ENCODE measurements at places on chromosomes 6 and 20.
A peak's percentile ranks its signal among the peaks of the same experiment; 100 is the strongest.

- peak; percentile 69 for DNase-seq
These were observed 63.2 kb downstream of the PKIB start for GRCh38 chr6:122673343-122673961.

DNA sequence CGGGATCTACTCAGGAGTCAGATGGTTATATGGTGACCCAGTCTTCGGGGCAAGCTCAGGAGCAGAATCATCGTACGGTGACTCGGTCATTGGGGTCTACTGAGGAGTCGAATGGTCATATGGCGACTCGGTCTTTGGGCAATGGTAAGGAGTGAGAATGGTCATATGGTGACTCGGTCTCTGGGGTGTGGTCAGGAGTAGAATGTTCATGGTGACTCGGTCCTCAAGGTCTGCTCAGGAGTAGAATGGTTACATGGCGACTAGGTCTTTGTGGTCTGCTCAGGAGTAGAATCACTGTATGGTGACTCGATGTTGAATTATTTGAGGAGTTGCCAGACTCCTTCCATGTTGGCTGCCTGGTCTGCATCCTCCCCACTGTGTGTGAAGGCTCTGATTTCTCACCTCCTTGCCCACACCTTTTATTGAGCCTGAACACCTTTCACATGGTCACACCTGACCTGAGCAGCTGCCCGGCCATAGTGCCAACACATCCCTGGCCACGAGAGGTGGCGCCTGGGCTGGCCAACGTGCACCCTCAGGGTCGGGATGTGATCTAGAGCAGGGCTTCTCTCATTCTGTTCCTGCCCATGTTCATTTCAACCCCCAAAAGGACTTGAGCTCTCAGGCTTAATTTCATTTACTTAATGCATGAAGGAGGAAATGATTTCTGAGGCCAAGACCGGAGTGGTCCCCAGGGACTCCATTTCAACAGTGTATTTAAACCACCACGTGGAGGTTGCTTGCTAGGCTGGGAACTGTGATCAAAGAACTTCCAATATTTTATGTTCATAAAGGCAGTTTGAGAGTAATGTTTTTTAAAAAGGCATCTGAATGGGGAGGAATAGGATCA lies 119.5 kb downstream of the PHACTR3 start:
- no peak for DNase-seq

DNA sequence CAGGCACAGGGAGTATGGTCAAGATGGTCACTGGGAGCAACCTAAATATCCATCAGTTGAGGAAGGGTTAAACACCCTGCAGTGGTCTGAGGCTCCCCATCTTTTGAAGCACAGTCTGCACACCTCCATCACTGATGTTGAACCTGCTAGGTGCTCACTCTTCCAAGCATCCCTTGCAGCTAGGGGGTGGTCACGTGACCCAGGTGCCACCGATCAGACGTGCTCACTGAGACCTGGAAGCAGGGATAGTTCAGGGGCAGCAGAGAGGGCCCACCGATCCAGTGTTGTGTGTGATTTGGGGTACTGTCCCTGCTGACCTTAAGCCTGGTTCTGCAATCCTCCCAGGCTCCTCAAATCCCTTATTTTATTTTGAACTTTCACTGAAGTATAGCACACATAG lies 134.6 kb downstream of the CEBPB start:
- no peak for DNase-seq

DNA sequence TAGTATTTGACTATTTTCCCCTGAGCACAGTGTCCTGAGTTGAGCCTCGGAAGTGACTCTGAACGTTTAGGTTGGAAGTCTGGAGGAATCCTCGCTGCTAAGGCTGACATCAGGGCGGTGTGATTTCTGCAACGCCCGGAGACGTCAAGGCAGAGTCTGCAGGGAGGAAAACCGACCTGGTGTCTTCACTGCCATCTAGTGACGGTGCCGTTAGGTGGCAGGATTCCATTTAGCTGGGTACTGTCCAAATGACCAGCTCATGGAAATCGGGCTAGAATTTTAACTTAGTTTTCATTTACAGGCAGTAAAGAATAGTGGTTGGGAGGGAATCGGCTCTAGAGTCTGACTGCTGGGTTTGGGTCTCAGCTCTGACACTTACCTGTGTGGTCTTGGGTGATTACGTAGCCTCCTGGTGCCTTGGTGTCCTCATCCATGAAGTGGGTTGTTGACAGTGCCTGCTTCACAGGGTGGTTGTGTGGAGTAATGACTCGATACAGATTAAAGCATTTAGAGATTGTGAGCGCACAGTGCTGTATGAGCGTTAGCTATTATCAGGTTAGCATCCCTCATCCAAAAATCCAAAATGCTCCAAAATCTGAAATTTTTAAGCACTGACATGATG lies 35.0 kb downstream of the FOXF2 start:
- peak; percentile 43 for DNase-seq

DNA sequence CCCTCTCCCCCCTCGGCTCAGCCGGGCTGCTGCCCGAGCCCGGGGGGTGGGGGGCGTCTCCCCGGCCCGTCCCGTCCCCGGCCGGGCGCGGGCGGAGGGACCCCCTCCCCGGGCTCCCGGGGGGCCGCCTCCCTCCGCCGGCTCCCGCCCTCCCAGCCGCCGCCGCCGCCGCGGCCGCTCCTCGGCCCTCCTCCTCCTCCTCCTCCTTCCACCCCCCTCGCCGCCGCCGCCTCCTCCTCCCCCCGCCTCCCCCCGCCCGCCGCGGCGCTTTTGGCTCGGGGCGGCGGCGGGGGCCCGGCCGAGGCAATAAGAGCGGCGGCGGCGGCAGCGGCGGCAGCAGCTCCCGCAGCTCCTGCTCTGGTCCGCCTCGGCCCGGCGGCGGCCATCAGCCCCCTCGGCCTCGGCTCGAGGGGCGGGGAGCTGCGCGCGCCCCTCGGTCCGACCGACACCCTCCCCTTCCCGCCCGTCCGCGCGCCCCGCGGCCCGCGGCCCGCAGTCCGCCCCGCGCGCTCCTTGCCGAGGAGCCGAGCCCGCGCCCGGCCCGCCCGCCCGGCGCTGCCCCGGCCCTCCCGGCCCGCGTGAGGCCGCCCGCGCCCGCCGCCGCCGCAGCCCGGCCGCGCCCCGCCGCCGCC lies 38.7 kb downstream of the GNAS start:
- DNase-seq = peak; percentile 69

Data from fibroblast of lung (primary cell).